NCI-H446 treated with DMSO at 0.1 percent for 48 hours (cell line): ENCODE measurements at places on chromosomes 12 and 14.

DNA sequence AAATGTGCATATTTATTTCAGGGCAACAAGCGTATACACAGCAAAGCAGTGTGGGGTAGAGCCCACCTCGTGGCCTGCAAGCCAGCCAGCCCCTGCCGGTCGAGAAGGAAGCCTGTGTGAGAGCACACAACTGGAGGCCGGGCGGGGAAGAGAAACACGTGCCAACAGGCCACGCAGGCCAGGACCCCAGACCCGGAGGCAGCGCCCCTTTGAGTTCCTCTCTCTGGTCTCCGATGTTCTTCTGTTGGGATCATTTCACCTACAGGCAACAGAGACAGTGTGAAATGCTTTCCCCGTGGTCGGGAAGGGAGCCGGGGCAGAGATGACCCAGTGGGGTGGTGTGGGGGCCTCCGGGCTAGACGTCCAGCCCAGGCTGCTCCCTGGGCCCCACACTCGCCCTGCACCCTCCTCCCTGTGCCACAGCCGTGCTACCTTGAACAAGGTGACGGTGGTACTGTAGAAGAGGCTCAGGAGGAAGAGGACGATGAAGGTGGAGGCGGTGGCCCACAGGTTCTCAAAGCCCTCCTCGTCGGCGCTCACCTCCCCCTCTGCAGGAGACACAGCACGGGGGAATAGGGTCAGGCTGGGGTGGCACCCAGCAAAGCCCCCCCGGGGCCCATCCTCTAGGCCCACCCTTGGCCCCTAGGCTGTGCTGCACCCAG is 325.5 kb downstream of the TMEM121 start:
- DNase-seq = no peak

GRCh38 chr14:59028476-59029202 is 159.8 kb upstream of the DAAM1 start:
- peak; percentile 60 for DNase-seq

DNA sequence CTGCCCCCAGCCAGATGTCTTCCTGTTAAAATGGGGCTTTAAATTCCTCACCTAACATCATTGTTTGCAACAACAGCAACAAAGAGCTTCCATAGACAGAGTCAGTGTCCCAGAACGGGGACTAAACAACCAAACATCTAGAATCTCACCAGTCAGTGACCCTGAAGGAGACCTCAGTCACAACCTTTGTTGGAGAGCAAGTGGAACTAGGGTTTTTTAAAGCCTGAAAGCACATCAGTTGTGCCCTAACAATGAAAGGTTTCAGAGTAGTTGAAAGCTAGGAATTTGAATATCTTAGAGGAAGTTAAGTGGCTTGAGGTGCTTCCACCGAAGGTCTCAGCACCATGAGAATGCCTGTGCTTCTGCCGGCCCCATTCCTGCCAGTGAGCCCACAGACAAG is 5.0 kb upstream of the ALDH2 start:
- no peak for DNase-seq

- DNase-seq = no peak
Observed at GRCh38 chr12:121033625-121034349, 5.3 kb downstream of the OASL start.

GRCh38 chr12:54251667-54252284 is 28.1 kb downstream of the CBX5 start:
- DNase-seq = peak; percentile 33

DNA sequence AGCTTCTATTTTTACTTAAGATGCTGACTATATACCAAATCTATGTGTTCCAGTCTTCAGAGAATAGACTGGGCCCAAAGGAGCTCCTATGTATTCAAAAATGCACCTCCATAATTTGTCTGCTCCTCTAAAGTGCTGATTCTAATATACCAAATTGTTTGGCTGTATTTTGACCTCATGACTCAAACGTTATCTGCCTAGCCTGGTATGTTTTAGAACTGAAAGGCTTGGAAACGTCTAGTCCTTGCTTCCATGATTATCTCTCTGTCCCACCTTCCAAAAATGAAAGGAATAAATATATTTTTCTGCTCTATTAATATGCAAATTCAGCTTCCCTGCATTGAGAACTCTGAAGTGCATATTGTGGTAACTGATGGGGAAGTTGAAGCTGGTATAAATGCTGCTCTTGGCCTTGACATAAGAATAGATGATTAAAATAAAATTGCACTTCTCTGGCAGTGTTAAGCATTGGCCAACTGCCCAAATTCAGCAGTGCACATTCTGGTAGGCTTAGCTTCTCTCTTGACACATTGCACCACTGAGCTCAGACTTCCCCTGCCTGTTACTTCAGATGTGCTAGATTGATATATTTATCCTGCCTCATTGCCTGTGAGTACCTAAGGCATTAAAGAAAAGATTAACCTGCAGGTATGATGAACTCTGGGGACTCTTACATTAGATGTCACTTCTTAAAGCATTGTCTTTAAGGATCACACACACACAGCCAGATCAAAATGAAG is 882.3 kb downstream of the RPS29 start:
- DNase-seq = no peak

GRCh38 chr12:12700254-12700653 is 4.3 kb upstream of the GPR19 start:
- no peak for DNase-seq

- no peak for DNase-seq
Observed at GRCh38 chr12:50101663-50102062, 2.1 kb upstream of the GPD1 start.

GRCh38 chr12:546920-547845 is 87.4 kb downstream of the B4GALNT3 start:
- DNase-seq = peak; percentile 39
